ENCODE measurements at places on chromosomes 5 and 9. TPM values are rescaled to one million over a fixed set of nuclear protein-coding genes. Genes with fewer than 3 reads are reported as not detected.

DNA sequence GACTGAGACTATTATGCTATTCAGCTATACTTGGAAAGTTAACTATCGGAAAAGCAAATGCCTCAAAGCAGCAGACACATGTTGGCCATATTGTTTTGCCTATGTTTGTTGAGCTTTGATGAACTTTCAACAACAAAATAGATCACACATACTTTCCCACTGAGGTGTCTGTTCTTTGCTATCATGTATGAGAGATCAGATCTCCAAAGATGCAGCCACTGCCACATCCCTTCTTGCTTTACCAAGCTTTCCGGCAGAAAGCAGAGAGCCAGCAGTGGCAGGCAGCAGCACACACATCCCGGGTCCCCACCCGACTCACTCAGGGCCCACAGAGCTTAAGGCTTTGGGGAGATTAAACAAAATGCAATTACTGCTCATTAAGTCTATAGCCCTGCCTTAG, 18.8 kb downstream of the ZBTB5 start:
- H3K27me3 ChIP-seq = no peaks in the 10 kb centered on the region
- H3K36me3 ChIP-seq = peaks cover 11% of the 10 kb centered on the region
- H3K4me1 ChIP-seq = no peaks in the 10 kb centered on the region
- no peak overlapping the region for H3K4me3 ChIP-seq
- no peak overlapping the region for H3K27ac ChIP-seq

DNA sequence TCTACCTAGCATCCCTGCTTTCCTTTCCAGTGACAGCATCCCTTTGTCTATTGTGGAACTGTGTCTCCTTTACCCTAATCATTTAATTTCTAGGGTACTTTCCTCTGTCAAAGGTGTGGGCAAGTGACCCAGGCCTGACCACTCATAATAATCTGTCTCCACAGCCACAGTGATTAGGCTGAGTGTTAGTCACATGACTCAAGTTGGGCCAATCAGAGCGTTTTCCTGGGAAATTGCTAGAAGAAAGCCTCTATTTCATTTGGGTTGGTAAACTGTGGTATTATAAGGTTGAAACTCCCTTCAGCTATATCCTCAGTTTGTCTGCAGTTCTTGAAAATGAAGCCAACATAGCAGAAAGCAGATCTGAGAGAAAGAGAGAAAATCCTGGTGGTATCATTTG, 14.2 kb upstream of the AP3B1 start:
- no peak overlapping the region for H3K4me3 ChIP-seq
- DNase-seq = no peak
- no peaks in the 10 kb centered on the region for H3K36me3 ChIP-seq
- H3K4me1 ChIP-seq = no peaks in the 10 kb centered on the region
- H3K27ac ChIP-seq = no peak overlapping the region

DNA sequence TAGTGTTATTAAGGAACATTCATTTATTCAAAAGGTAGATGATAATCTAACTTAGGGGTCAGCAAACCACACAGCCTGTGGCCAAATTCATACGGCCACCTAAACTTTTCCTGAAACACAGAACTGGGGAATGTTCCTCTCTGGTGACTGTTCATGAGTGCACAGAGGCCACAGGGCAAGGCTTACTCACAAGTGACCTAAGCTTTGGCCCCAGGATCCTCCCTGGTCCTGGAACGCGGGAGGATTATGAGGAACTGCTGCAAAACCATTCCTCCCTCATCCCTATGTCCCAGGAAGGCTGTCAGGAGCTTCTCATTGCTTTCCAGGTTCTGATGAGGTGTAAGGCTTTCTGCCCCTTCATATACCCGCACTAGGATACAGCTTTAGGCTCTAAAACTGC, 397.6 kb downstream of the SEMA5A start:
- H3K4me1 ChIP-seq = no peaks in the 10 kb centered on the region
- no peaks in the 10 kb centered on the region for H3K36me3 ChIP-seq
- H3K27me3 ChIP-seq = no peaks in the 10 kb centered on the region
- no peak for DNase-seq
- no peak overlapping the region for H3K27ac ChIP-seq

- H3K27me3 ChIP-seq = no peaks in the 10 kb centered on the region
- H3K27ac ChIP-seq = no peak overlapping the region
Measured at GRCh38 chr5:67249590-67249895, 52.9 kb upstream of the CD180 start.

DNA sequence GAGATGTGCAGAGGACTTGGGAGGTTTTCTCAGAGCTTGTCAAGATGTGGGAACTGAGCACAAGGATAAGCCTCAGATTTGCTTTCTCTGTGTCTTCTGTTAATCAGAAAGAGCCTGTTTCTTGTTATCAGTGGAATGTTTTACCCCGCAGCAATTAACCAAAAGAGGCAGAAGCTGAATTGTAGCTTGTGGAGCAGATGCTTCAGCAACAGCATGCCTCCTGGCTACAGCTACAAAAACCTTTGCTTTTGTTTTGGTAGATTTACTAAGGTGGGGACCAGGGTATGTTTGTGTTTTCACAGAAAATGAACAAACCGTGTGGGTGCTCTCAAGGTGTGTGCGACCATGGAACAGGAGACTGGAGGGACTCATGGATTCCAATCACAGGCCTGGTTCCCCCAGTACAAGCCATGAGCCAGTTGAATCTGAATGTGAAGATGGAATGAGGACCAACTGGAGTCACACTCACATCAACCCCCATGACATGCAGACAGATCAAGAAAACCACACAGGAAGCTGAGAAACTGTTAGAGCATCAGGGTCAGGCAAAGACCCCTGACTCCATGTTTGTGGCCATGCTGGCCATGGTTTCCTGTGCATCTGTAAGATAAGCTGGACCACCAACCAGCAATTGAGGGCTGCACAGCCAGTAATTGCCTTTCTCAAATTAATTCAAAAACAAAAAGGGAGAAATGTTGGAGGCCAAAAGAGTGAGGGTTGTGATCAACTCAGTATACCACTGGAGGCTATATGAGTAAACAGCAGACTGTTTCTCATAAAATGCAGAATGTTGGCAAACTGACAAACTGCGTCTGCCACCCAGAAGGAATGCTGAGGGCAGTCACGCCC, 6.9 kb downstream of the UGT3A2 start:
- no peak overlapping the region for H3K4me3 ChIP-seq
- no peaks in the 10 kb centered on the region for H3K36me3 ChIP-seq
- H3K27ac ChIP-seq = no peak overlapping the region
- H3K27me3 ChIP-seq = no peaks in the 10 kb centered on the region
- H3K4me1 ChIP-seq = no peaks in the 10 kb centered on the region

TRIM36 gene
- 0.55 TPM for total RNA-seq

TIMD4 gene
- not detected for total RNA-seq

PCDHB8 gene
- 1.7 TPM for total RNA-seq

FBP2 gene
- not detected for total RNA-seq

GRCh38 chr9:137719194-137719593, 100.4 kb downstream of the EHMT1 start:
- no peak overlapping the region for H3K27ac ChIP-seq
- no peak for DNase-seq
- H3K27me3 ChIP-seq = no peaks in the 10 kb centered on the region
- H3K4me3 ChIP-seq = no peak overlapping the region
- H3K4me1 ChIP-seq = no peaks in the 10 kb centered on the region

FAM153A gene
- total RNA-seq = 1.4 TPM

PCDHA11 gene
- total RNA-seq = 0.12 TPM

PCDH1 gene
- 25.3 TPM for total RNA-seq

- no peak for DNase-seq
- H3K27ac ChIP-seq = no peak overlapping the region
- peaks cover 14% of the 10 kb centered on the region for H3K4me1 ChIP-seq
- H3K27me3 ChIP-seq = no peaks in the 10 kb centered on the region
Measured at GRCh38 chr5:58450018-58450417, 9.9 kb downstream of the PLK2 start.

- no peaks in the 10 kb centered on the region for H3K36me3 ChIP-seq
- no peaks in the 10 kb centered on the region for H3K4me1 ChIP-seq
- H3K27me3 ChIP-seq = no peaks in the 10 kb centered on the region
- H3K4me3 ChIP-seq = no peak overlapping the region
Measured at GRCh38 chr5:56684159-56684558, 131.2 kb upstream of the MAP3K1 start.

FAT2 gene
- total RNA-seq = not detected

DNA sequence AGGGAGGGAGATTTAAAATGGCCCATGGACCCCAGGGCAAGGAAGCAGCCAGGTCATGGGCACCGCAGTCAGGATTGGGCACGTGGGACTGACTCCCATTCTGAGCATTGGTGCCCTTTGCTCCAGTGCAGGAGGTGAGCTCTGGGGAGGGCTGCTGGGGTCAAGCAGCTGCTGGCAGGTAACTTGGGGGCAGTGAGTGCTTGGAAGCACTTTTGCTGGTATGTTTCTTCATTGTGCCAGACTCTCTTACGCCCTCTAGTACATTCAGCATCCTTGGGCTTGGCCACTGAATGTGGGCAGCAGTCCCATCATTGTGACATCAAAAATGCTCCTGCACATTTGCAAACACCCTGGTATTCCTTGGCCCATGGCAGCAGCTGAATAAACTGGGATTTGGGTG, 32.7 kb downstream of the PRRC2B start:
- H3K4me1 ChIP-seq = no peaks in the 10 kb centered on the region
- H3K4me3 ChIP-seq = no peak overlapping the region
- H3K27me3 ChIP-seq = no peaks in the 10 kb centered on the region
- H3K27ac ChIP-seq = no peak overlapping the region

DNA sequence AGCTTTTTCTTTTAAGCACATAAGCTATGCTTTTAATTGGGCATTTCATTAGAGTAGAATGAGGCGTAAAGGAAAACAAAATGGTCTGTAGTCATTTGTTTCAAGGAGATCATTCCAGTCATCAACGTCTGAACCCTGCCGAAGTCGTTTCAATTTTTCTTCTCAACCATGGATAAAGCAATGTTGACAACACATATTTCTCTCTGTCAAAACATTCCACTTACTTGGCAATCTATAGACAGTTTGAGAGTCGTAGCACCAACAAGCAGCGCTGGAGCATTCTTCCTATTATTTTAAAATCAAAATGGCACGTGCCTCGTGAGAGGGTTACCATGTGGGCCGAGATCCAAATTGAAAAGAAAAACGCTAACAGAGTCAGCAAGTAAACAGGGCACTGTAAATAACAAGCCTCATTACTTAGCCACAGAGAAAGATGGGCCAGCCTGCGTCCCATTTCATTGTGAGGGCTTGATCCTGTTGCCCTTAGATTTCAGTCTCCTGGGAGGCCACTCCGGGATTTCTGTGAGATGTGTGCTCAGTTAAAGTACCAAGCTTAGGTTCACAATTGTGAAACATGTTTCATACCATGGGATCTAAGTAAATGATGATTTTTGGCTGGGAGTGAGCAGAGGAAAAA, 422.9 kb downstream of the DTWD2 start:
- no peak overlapping the region for H3K4me3 ChIP-seq
- no peaks in the 10 kb centered on the region for H3K27me3 ChIP-seq
- no peak overlapping the region for H3K27ac ChIP-seq
- H3K36me3 ChIP-seq = no peaks in the 10 kb centered on the region
- H3K4me1 ChIP-seq = no peaks in the 10 kb centered on the region

- H3K27ac ChIP-seq = no peak overlapping the region
- no peak for DNase-seq
- no peaks in the 10 kb centered on the region for H3K4me1 ChIP-seq
- peaks cover 11% of the 10 kb centered on the region for H3K36me3 ChIP-seq
Measured at GRCh38 chr5:87367243-87367642, 45.5 kb downstream of the CCNH start.

- no peak overlapping the region for H3K27ac ChIP-seq
- DNase-seq = no peak
- H3K4me3 ChIP-seq = no peak overlapping the region
- no peaks in the 10 kb centered on the region for H3K36me3 ChIP-seq
- no peaks in the 10 kb centered on the region for H3K4me1 ChIP-seq
Measured at GRCh38 chr5:26942481-26942880, 95.9 kb downstream of the CDH9 start.

- no peaks in the 10 kb centered on the region for H3K27me3 ChIP-seq
- no peak overlapping the region for H3K4me3 ChIP-seq
- H3K27ac ChIP-seq = peak overlapping the region; percentile 13
- peaks cover 38% of the 10 kb centered on the region for H3K4me1 ChIP-seq
- no peaks in the 10 kb centered on the region for H3K36me3 ChIP-seq
Measured at GRCh38 chr9:109471475-109472393, 26.4 kb downstream of the PTPN3 start.

INIP gene
- 16.2 TPM for total RNA-seq

DNA sequence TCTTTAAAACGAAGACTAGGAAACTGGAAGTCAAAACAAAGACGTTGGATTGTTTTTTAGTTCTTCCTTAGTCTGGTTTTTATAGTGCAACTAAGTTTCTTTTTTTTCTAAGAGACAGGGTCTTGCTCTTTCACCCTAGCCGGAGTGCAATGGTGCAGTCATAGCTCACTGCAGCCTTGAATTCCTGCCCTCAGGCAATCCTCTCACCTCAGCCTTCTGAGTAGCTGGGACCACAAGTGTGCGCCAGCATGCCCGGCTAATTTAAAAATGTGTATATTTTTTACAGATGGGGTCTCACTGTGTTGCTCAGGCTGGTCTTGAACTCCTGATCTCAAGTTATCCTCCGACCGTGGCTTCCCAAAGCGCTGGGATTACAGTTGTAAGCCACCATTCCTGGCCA, 27.6 kb downstream of the ZFYVE16 start:
- no peaks in the 10 kb centered on the region for H3K27me3 ChIP-seq
- H3K4me1 ChIP-seq = no peaks in the 10 kb centered on the region
- no peak for DNase-seq
- H3K4me3 ChIP-seq = no peak overlapping the region
- H3K36me3 ChIP-seq = peaks cover 40% of the 10 kb centered on the region
- H3K27ac ChIP-seq = no peak overlapping the region

- H3K36me3 ChIP-seq = no peaks in the 10 kb centered on the region
- no peak for DNase-seq
- no peaks in the 10 kb centered on the region for H3K4me1 ChIP-seq
- no peaks in the 10 kb centered on the region for H3K27me3 ChIP-seq
Measured at GRCh38 chr5:134227259-134227658, 1.4 kb upstream of the PPP2CA start.

ADGRV1 gene
- 1.8 TPM for total RNA-seq

LRRTM2 gene
- not detected for total RNA-seq

- H3K4me1 ChIP-seq = no peaks in the 10 kb centered on the region
- no peak overlapping the region for H3K27ac ChIP-seq
- no peak for DNase-seq
- H3K27me3 ChIP-seq = no peaks in the 10 kb centered on the region
- no peak overlapping the region for H3K4me3 ChIP-seq
- H3K36me3 ChIP-seq = no peaks in the 10 kb centered on the region
Measured at GRCh38 chr5:173352366-173353349, 24.4 kb upstream of the STC2 start.

CDH10 gene
- 0.74 TPM for total RNA-seq

THOC3 gene
- total RNA-seq = 11.4 TPM

DNA sequence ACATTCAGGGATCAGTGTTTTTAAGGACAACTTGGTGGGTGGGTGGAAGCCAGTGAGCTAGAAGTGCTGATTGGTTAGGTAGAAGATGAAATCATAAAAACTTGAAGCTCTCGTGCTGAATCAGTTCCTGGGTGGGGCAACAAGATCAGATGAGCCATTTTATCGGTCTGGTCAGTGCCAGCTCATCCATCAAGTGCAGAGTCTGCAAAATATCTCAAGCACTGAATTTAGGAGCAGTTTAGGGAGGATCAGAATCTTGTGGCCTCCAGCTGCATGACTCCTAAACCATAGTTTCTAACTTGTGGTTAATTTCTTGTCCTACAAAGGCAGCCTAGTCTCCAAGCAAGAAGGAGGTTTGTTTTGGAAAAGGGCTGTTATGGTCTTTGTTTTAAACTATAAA, 166.4 kb downstream of the FAM170A start:
- H3K4me3 ChIP-seq = no peak overlapping the region
- no peaks in the 10 kb centered on the region for H3K36me3 ChIP-seq
- no peak for DNase-seq
- no peak overlapping the region for H3K27ac ChIP-seq
- no peaks in the 10 kb centered on the region for H3K4me1 ChIP-seq
- no peaks in the 10 kb centered on the region for H3K27me3 ChIP-seq

MCTP1 gene
- 10.0 TPM for total RNA-seq

GRCh38 chr5:10987925-10988504, 227.0 kb upstream of the DAP start:
- no peak overlapping the region for H3K4me3 ChIP-seq
- no peaks in the 10 kb centered on the region for H3K36me3 ChIP-seq
- peak overlapping the region; percentile 61 for H3K27ac ChIP-seq
- peak; percentile 71 for DNase-seq
- H3K27me3 ChIP-seq = no peaks in the 10 kb centered on the region
